ENCODE measurements at places on chromosomes 1 and 21.

DNA sequence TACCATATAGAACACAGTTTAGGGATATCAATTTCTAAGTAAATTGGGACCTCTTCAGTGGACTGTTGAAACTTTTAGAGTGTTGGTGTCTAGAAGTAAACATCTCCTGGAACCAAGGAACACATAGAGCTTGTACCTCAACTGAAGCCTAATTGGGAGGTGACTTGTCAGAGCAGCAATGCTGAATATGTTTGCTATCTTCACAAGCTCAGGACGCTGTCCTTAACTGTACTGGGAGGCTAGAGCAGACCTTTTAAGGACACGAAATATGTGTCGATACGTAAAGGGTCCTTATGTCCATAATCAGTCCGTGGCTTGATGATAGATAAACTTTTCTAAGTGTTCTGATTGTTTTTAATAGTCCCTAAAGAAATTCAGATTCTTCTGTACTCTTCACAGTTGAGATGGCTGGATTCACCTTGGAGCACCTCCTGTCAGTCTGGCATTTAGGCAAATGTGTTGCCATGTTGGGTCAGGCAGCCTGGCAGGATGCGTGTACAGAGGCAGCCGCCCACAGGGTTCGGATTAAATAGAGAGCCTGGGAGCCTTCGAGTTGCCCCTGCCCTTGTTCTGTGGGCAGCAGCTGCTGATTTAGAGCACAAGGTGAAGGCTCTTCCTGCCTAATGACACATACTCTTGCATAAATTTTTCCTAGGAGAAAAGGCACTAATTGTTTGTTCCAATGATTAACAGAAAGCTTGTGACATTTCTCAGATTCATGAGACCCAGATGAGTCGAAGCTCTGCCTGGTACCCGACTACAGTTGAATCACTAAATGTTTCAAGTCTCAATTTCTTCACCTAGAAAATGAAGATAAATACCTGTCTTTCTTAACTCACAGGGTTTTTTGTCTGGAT is 3.6 kb downstream of the ACTN2 start:
- DNase-seq, result no peak

GRCh38 chr1:25534410-25534788 is 9.0 kb upstream of the LDLRAP1 start:
- no peak for DNase-seq

GRCh38 chr1:40155910-40156309 is 5.3 kb upstream of the RLF start:
- DNase-seq, result no peak

DNA sequence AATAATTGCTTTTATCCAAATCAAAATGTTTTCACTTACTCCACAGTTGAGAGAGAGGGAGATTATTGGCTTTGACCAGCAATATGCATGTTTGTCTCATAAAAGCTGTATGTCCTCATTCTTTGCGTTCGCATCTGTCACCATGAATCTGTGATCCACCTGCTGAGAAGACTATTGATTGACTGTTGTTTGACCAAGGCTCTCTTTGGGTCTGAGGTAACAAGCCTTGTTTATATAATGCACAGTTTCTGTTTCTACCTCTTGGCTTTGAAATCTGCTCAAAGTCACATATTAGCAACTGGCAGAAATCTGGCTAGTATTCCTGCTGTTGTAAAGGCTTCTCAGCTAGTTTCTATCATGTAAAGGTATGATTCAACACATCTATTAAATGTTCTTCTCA is 157.0 kb downstream of the LYPLAL1 start:
- DNase-seq, result no peak

DNA sequence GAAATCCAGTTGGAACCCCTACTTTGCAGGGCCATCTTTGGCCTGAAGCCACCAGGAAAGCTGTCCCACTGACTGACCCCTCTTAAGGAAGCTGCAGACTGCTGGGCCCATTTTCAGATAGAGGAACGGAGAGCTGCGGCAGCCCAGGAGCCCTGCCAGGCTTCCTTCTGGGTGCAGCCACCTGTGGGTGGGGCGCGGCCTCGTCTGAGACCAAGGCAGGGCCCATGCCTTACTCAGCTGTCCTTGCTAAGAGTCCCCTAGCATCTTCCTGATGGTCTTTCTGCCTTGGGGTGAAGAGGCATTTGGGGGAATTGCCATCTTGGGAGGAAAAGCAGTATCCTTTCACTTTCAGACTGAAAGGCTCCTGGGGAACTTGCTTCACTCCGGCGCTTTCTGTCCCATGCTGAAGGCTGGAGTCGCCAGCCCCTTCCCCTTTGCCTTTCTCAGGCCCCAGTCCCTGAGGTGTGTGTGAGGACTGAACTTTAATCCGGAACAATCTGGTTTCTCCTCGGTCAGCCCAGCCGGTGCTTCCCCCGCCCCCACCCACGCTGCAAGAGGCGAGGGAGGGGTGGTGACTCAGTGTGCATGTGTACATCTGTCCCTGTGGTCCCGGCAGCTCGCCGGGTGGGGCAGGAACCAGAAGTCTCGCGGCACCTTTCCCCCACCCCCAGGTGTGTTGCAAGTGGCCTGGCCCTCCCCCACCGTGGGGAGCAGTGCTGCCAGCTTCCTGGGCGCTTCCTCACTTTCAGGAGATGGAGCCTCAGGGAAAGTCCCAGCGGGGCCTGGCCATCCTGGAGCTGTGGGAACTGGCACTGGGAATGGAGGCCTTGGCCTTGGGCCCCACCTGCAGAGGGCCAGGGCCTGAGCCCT is 5.1 kb downstream of the ZC3H12A start:
- DNase-seq, result peak; percentile 81

DNA sequence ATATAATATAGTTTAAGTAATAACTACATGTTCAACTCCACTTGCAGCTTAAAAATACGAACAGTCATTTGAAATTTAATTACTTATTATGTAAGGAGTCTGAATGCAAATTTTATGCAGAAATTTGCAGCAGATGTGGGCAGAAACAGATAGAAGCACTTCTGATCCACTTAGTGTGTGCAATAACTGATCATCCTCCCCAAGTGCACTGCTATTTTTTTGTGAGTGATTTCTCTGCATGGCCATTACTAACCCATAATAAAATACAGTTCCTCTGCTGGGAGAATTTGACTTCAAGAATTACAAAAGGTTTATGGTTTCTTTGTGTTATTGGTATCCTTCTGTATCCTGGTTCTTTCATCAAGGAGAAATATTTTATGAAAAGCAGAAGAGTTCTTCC is 611.5 kb upstream of the RGS18 start:
- DNase-seq, result no peak

GRCh38 chr1:29253180-29253579 is 16.9 kb downstream of the PTPRU start:
- no peak for DNase-seq

DNA sequence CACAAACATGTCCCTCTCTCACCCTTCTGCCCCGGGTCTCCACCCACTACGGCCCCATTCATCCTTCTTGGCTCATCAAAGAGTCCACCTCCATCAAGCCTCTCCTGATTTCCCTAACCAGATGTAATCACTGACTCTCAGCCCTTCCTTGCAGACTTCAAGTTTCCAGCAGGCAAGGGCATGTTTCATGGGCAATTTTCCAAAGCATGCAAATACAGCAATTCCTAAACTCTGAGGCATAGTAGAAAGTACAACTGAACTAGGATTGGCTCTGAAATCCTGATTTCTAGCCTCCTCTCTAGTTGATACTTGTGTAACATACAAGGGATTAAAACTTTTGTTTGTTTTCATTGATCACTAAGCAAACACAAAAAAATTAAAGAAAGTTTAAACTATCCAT is 109.1 kb upstream of the GADD45A start:
- no peak for DNase-seq

DNA sequence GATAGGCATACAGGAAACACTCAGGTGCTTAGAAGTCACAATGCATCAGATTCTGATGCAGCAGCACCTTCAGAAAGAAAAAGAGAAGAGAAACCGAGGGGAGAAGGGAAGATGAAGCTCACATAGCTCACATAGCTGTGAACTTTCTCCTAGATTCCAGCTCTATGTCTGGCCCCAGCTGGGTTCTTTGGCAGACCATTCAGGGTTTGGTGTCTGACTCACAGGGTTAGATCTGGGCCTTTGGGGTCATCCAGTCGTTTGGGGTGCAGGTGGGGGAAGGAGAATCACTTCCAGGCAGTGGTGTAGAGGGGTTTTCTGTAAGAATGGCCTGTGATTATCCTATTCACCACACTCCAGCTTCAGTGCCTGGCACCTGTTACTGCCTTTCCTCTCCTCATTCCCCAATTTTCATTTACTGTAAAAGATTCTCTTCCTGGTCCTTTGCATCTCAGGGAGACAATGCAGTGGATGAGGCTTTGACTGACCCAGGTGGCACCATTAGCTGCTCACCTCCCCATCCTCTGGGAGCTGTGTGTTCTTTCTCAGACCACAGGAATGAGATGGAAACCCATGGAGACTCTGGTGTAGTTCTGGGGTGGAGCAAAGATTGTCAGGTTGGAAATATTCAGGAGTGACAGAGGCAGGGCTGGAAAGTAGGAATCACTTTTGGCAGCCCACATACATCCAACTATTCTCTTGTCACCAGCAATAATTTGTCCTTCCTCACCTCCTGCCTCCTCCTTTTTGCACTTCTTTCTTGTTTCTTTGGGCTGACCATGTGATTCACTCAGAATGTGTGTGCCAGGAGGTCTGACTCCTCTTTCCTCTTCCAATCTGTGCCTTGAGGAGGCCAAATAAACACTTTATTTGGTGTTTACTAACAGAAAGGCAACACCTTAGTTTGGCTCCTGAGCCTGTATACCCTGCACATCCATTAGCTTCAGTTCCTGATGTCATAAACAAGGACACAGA is 103.3 kb downstream of the PAPPA2 start:
- no peak for DNase-seq

DNA sequence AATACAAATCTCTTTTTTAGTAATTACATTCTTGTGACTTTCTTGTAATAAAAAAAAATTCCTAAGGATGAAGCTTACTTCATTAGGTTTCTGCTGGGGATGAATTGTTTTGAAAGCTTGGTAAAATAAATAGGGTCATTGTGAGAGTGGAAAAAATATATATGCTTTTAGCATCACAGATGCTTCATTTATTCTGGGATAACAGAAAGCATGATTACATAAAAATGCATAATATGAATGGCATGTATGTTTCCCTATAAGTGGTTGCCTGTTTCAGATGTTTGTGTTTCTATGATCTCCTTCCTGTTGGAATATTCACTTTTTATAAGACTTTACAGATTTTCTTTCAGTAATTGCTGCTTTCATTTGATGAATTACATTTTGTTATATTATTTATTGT is 42.3 kb downstream of the HMCN1 start:
- DNase-seq, result no peak

DNA sequence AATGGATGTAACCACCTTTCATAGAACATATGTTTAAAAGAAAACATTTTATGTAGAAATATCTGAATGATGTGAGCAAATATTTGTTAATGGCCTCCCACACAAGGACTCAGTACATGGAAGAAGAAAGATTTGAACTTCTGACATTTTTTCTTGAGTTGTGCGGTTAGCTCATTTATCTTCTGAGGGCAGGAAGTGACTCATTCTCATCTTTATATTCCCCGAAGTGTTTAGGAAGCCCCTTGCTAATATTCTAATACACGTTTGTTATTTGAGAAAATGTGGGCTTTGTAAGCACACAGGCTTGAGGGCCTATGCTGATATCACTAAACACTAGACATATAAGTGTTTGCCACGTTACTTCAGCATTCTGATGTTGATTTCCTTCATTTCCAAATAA is 392.5 kb upstream of the PTBP2 start:
- no peak for DNase-seq

- no peak for DNase-seq
Measured at GRCh38 chr1:94927405-94928175, 680 bp upstream of the CNN3 start.

DNA sequence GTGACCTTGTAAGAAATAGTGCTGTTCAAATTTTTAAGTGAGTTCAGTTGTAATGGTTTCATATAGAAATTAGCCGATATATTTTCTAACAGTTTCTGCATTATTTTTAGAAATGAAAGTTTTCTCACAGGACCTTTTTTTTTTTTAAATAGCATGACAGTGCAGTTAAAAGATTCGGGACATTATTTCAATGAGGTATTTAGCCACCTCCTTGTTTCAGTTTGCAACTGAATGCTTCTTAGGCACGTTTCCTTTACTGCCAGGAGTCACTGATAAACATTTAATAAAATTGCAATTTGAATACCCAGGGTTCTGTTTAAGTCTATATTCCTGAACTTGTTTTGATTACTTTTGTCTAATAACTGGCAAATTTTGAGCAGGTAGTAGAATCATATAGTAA is 304.7 kb downstream of the TM2D1 start:
- no peak for DNase-seq

Data from stimulated activated CD4-positive, alpha-beta T cell treated with anti-CD3 and anti-CD28 coated beads, Interleukin-1b, Interleukin-23, amount 100 ng/mL, for 1 hour (primary cell).